Stimulated activated naive B cell treated with anti-CD40 and anti-IgM and Interleukin-4, amounts not matched to agents 10 μg/mL and 1 μg/mL and 100 μg/mL, for 72 hours (primary cell): ENCODE measurements at places on chromosomes 4 and X.

DNA sequence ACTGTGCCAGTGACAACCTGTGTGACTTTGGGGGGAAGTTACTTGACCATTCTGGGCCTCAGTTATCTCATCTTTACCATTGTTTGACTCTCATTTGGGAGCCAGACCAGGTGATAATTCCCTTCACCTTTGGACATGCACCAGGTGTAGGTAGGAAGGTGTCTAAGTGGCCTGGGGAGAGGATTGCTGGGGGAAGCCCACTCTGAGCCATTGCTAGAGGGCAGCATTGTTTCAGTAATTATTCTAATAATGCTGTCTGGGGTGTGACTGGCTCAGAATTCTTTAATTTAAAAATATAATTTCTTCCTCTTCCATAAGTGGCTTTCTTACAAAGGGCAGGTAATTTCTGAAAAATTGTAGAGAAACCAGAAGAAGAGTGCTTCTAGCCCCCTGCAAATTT is 104.3 kb downstream of the RTL9 start:
- peaks cover 8% of the 10 kb centered on the region for H3K27me3 ChIP-seq
- H3K27ac ChIP-seq = no peak overlapping the region
- no peak for DNase-seq
- H3K4me1 ChIP-seq = no peaks in the 10 kb centered on the region

GRCh38 chrX:1507511-1508463 is 29.2 kb downstream of the P2RY8 start:
- DNase-seq = peak; percentile 79
- H3K4me1 ChIP-seq = peaks cover 29% of the 10 kb centered on the region
- H3K27me3 ChIP-seq = no peaks in the 10 kb centered on the region
- peaks cover 47% of the 10 kb centered on the region for H3K36me3 ChIP-seq
- H3K4me3 ChIP-seq = peak overlapping the region; percentile 26
- H3K27ac ChIP-seq = no peak overlapping the region

GRCh38 chr4:10033191-10033881 is 12.0 kb upstream of the SLC2A9 start:
- H3K4me3 ChIP-seq = no peak overlapping the region
- H3K4me1 ChIP-seq = peaks cover 11% of the 10 kb centered on the region
- H3K27ac ChIP-seq = no peak overlapping the region
- no peaks in the 10 kb centered on the region for H3K36me3 ChIP-seq
- H3K27me3 ChIP-seq = no peaks in the 10 kb centered on the region
- DNase-seq = no peak

DNA sequence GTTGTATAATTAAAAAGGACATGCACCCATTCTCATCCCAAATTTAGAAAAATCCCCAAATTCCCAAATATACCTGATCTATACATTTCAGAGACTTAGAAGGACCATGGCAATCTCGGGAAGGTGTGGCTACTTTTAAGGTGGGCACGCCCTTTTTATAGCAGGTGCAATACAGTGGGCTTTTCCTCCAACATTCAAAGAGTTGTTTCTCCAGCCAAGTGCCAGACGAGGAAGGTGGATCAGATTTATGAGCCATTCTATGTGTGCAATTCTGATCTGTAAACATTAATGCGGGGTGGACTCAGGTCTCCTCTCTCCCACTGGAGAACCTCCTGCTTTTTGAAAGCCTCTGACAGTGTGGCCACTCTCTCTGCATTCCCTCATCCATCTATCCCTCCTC is 33.8 kb downstream of the PRKX start:
- H3K36me3 ChIP-seq = peaks cover 24% of the 10 kb centered on the region
- H3K4me1 ChIP-seq = peaks cover 25% of the 10 kb centered on the region
- no peak for DNase-seq
- no peaks in the 10 kb centered on the region for H3K27me3 ChIP-seq
- H3K4me3 ChIP-seq = no peak overlapping the region

DNA sequence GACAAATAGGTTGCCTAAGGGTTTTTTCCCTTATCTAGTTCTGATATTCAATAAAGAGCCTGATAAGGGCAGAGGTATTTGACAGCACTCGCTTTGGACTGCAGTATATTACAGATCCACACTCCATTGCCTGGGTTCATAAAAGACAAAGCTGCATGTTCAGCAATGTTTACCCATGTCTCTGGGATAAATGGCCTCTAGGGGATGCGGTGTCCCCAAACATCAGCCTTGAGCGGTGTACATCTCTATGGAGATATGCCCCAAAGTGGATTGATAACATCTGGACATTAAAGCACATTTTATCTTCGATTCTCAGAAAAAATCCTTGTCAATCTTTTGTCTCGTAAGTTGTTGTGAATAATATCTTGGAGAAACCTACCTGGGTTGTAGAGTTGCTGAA is 660.8 kb upstream of the AADAT start:
- H3K4me3 ChIP-seq = no peak overlapping the region
- H3K27ac ChIP-seq = no peak overlapping the region
- DNase-seq = no peak
- H3K4me1 ChIP-seq = no peaks in the 10 kb centered on the region
- no peaks in the 10 kb centered on the region for H3K36me3 ChIP-seq

GRCh38 chr4:26858035-26858918 is 2.4 kb upstream of the STIM2 start:
- no peaks in the 10 kb centered on the region for H3K27me3 ChIP-seq
- H3K4me3 ChIP-seq = peak overlapping the region; percentile 82
- H3K27ac ChIP-seq = peak overlapping the region; percentile 87
- H3K36me3 ChIP-seq = peaks cover 4% of the 10 kb centered on the region
- no peak for DNase-seq
